ENCODE measurements at places on chromosomes 5 and 9. TPM values are rescaled to one million over a fixed set of nuclear protein-coding genes. Genes with fewer than 3 reads are reported as not detected.
A peak's percentile ranks its signal among the peaks of the same experiment; 100 is the strongest.

MAN2A1 gene
- 51.7 TPM for total RNA-seq

GRCh38 chr5:157748760-157749461 is 5.4 kb downstream of the LSM11 start:
- H3K4me3 ChIP-seq = no peak overlapping the region
- peaks cover 16% of the 10 kb centered on the region for H3K4me1 ChIP-seq
- no peaks in the 10 kb centered on the region for H3K27me3 ChIP-seq
- peaks cover 21% of the 10 kb centered on the region for H3K36me3 ChIP-seq
- DNase-seq = no peak

- H3K27me3 ChIP-seq = no peaks in the 10 kb centered on the region
- H3K4me1 ChIP-seq = peaks cover 15% of the 10 kb centered on the region
- no peak for DNase-seq
- H3K27ac ChIP-seq = peak overlapping the region; percentile 48
- no peak overlapping the region for H3K4me3 ChIP-seq
Measured at GRCh38 chr9:125690679-125691078, 16.3 kb downstream of the MAPKAP1 start.

- H3K27me3 ChIP-seq = no peaks in the 10 kb centered on the region
- H3K27ac ChIP-seq = no peak overlapping the region
- no peaks in the 10 kb centered on the region for H3K36me3 ChIP-seq
Measured at GRCh38 chr5:129345213-129345924, 114.7 kb upstream of the ADAMTS19 start.

- DNase-seq = no peak
- no peaks in the 10 kb centered on the region for H3K36me3 ChIP-seq
- H3K27me3 ChIP-seq = no peaks in the 10 kb centered on the region
- H3K4me1 ChIP-seq = no peaks in the 10 kb centered on the region
- no peak overlapping the region for H3K4me3 ChIP-seq
Measured at GRCh38 chr5:115349001-115349817, 52.8 kb upstream of the CCDC112 start.
